HS-5 (cell line): ENCODE measurements at places on chromosomes 2 and 18.

GRCh38 chr18:78080081-78080480 is 830.4 kb downstream of the GALR1 start:
- DNase-seq, result no peak

DNA sequence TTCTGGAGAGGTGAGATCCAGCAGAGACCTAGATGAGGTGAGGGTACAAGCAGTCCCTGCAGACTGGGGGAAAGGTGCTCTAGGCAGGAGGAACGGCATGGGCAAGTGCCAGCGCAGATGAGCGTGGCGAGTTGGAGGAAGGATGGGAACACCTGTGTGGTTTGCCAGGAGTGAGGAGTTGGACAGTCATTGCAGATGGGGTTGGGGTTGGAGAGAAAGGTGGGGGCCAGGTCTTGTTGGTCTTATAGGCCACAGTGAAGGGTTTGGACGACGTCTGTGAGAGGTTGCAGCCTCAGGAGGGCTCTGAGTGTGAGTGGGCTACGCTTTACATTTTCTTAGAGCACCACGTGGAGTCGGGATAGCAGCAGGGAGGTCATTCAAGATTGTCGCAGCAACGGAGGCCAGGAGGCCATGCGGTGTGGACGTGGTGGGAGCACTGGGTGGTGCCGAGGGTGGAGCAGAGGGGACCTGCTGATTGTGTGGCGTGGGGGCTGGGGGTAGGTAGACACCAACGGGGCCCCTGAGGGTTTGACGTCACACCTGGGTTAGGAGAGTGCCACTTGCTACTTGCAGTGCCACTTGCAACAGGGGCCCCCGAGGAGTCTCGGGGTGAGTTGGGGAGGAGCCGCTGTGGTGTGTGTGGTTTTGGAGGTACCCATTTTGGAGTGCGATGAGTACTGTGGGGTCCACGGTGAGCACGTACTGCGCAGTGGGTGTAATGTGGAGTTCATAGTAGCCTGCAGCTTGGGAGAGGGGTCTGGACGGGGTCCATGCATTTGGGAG is 66.2 kb downstream of the LPIN1 start:
- no peak for DNase-seq

GRCh38 chr2:48673581-48673980 is 55.9 kb downstream of the GTF2A1L start:
- no peak for DNase-seq

GRCh38 chr2:181072486-181073235 is 92.3 kb downstream of the UBE2E3 start:
- DNase-seq, result no peak

DNA sequence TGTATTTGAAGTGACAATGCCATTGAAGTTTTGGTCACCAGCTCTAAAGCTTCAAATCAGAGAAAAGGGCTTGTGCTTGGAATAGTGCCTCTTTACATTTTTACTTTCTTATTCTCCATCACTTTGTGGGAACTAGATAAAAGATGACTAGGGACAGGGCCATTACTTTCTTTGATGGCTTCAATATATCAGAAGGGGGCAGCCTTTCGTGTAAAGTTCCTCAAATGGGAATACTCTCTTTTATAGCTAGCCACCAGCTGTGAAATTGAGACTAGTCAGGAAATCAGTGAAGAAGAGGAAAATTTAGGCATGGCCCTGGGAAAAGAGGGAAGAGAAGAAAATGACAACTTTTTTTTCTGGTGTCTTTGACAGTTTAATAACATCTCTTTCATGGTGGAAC is 242.5 kb downstream of the DCC start:
- DNase-seq, result no peak

DNA sequence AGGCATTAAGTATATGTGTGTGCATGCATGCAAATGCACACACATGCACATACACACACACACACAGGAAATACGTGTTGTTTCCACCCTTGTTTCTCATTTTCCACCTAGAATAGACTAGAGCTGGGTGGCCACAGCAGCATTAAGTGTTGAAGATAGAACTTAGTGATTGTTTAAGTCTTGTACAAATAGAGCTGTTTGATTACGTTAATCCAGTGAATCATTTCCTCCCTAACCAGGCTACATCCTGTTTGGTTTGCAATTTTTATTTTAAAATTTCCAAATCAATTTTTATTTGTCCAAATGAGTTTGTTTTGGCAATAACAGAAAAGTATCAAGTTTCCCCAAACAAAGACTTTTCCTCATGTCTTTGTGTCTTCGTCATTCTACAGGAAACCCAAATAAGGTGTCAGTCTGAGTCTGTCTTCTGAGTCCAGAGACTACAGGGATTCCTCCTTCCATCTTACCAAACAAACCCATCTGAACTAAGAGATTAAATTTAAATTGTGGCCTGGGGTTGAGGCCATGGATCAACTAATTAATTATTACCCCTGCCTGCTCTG is 74.6 kb upstream of the GALNT5 start:
- peak; percentile 87 for DNase-seq

DNA sequence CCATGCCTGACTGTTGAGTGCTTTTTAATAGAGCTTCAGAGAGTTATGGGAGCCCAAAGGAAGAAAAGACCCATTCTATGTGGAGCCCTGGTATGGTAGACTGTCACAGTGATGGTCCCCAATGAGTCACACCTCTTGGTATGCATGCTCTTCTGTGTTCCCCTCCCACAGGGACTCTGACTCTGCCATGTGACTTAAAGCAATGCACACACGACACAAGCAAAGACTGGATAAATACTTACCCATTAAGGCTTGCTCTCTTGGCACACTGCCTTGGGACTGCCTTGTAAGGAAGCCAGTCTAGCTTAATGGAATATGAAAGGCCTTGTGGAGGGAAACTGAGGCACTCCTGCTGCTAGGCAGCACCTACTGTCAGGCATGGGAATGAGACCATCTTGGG is 16.7 kb upstream of the DTNB start:
- no peak for DNase-seq

DNA sequence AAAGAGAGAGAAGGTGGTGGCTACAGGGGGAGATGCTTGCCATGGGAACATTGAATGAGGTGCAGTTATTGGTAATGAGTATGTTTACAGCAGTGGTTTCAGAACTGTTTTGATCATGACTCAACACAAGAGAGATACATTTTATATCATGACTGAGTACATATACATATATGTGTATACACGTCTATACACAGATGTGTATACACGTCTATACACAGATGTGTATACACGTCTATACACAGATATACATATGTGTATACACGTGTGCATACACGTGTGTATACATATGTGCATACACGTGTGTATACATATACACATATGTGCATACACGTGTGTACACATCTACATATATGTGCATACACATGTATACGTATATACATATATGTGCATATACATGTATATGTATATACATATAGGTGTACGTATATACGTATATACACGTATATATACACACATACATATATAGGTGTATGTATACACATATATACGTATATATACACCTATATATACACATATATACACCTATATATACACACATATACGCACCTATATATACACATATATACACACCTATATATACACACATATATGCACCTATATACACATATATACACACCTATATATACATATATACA is 518.5 kb downstream of the TSN start:
- DNase-seq, result no peak

DNA sequence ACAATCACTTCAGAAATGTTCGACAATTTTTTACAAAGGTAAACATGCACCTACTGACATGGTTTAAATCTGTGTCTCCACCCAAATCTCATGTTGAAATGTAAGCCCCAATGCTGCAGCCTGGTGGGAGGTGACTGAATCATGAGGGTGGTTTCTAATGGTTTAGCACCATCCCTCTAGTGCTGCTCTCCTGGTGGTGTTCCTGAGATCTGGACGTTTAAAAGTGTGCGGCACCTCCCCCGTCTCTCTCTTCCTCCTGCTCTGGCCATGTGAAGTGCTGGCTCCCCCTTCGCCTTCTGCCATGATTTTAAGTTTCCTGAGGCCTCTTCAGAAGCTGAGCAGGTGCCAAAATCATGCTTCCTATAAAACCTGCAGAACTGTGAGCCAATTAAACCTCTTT is 28.3 kb downstream of the MAP3K2 start:
- no peak for DNase-seq

DNA sequence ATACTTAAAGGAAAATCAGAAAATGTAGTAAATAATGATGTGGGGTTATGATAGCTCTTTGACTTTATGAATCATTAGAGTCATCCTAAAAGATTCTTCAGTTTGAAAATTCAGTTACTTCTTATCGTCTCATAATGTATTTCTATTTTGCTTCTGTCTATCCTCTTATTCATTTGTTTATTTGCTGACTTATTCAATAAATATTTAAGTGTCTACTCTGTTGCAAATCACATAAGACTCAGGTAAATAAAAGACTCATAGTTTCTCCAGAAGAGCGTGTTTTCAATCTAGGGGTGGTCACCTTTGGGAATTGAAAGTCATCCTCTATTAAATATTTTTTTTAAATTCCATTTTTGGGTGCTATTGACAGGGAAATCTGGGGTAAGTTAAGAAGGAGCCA is 69.1 kb upstream of the RBMS1 start:
- no peak for DNase-seq

GRCh38 chr2:128301501-128301966 is 17.1 kb downstream of the HS6ST1 start:
- peak; percentile 38 for DNase-seq

DNA sequence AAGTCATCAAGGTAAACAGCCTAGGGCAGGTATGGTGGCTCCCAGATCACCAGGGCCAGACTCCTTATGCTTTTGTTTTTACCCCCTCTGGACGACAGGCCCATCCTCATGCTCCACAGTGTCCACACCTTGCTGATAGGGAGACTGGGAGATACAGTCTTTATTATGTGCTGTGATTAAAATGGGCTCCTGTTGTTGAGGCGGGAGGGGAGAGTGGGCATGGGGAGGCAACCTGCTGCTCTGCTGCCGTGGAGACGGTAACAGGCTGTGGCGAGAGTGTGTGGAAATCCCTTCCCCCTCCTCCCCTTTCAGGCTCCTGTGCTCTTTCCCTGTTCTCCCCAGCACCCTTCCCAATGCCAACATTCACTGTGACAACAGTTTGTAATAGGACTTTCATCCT is 38.2 kb upstream of the PNO1 start:
- DNase-seq, result no peak
